Epithelial cell of proximal tubule (primary cell): ENCODE measurements at places on chromosomes 4 and X.

GRCh38 chrX:48754238-48754637 is 7.3 kb upstream of the GLOD5 start:
- no peak for DNase-seq

DNA sequence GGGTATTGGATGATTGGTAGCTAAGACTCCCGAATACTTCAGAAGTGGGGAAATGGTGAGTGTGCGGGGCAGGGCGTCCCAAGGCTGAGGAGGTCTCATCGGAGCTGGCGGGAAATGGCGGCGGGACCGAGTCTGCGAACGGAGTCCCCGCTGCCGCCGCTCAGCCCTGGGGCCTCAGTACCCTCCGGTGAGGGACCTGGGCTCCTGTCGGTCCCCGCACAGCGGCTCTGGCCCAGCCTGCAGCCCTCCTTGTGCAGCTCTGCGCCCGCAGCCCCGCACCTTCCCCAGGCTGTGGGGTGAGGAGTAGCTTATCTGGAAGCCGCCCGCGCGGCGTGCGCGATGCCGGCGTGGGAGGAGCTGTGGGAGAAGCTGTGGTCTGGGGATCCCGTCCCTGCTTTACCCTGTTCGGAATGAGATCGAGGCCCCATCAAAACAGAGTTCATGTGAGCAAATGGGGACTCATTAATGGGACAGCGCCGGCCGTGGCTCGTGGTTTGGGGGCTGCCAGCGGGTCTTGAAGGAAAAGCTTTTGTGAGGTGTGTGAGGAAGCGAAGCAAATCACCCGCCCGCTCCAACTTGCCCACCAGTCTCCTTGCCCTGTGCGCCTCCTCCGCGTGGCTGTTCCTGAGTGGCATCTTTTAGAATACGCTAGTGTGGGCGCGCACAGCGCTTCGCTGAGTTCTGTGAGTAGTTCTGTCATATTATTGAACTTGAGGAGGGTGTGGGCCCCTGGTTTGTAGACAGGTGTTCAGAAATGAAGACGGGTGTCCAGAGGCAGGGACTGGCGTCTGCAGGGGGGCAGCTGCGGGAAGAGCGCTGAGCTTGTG is 531 bp downstream of the ZNF141 start:
- no peak for DNase-seq

- DNase-seq = no peak
These were observed 98.0 kb downstream of the PTTG2 start for GRCh38 chr4:38058151-38058550.

DNA sequence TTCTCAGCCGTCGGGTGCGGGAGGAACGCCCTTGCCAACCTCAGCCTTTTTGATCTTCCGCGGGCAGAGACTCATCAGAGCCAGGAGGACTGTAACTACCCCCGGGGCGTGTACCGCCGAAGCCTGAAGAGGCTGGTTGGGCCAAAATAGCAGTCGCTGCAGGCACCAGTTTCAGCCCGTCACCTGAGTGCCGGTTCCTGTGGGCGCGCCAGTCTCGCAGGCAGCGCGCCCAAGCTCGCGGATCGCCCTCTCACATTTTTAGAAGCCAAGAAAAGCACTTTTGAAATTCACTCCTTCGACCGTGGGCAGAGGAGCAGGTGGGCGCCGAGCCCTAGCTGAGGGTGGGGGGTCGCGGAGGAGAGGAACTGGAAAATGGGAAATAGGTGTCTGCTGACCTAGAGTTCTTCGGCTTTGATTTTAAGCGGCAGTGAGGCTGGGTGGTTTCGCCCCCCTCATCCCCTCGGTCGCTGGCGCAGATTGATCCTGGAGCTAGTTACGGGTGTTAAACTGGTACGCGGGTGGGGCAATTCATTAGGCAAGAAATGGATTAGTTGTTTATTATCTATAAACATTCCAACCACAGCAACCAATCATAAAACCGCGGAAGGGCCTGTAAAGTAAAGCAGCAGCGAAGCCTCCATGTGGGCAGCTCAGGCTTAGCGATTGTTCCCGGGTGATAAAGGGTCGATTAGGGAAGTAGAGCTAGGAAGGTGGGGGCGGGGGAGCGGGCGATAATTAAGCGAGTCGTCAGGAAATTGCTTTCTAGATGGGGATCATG is 69.2 kb downstream of the FBXO8 start:
- no peak for DNase-seq

- DNase-seq = no peak
These were observed 830 bp upstream of the SHROOM2 start for GRCh38 chrX:9785254-9785943.

GRCh38 chr4:30720661-30721184 is 554 bp downstream of the PCDH7 start:
- DNase-seq = no peak

DNA sequence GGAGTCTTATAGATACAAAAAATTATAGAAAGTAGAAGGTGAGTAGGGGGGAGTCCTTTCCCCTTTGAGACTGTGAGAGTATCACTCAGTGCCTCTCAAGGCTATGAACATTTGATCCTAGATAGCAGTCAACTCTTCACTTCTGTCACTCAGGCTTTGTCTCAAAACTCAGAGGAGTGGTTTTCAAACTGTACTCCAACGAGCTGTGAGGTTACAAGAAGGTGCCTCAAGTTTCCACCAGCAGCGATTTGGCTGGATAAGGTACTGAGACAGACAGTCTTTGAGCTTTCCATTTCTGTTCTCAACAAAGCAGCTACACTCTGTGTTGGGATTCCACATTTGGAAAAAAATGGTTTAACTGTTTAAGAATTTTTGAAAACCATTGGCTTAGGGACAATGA is 48.0 kb upstream of the NDST3 start:
- no peak for DNase-seq

DNA sequence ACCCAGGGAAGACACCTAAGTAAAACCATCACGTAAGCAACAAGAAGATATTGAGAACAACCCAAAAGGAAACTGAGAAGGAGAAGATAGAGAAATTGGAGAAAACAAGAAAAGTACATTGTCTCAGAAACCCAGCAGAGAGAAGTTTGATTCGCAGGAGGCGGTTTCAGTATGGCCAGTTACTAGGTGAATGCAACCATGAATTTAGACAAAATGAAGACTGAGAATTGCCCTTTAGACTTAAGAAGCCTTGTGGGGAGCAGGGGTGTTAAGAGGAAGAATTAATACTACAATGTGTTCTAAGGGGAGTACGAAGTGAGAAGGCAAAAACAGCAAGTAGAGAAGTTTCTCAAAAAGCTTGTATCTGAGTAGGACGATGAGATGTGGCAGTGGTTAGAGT is 229.3 kb upstream of the NEIL3 start:
- DNase-seq = no peak

- DNase-seq = peak; percentile 32
These were observed 281.1 kb downstream of the SLC7A11 start for GRCh38 chr4:137961051-137961438.

- no peak for DNase-seq
These were observed 450.3 kb upstream of the PCDH7 start for GRCh38 chr4:30269850-30270249.

DNA sequence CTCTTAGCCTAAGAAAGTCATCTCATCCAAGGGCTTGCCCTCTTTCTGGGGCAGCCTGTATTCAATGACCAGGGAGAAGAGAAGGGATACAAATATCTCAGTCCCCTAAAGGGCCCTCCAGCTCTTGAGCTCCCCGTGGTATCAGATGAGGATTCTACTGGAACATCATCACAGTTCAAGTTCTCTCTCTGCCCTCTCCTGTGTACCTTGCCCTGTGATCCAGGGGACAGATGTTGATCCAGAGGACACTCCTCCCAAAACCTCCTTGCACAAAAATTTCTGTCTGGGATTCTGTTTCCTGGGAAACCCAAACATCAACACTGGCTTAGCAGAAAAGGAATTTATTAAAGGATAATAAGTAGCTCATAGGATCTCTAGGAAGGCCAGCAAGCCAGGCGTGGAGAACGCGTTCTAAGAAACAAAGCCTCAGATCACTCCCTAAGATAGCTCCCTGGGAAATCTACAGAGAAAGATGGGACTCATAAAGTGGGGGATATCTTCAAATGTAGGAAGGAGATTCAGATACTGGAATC is 296.3 kb upstream of the KLF3 start:
- DNase-seq = no peak

DNA sequence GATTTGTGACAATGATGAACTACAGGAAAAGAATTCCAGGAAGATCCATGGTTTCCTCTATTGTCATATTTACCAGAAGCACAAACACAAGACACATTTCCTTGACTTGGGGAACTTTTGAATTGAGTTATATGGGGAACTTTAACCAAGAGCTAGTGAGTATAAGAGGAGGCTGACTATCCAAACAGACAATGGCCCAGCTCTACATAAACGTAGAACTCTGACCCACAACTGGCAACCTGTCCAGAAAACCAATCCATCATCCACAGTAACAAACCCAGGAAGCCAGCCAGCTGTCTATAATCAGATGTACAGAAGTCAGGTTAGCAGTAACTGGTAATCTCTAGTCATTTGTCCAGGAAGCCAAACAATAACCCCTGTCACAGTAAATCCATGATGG is 167.0 kb upstream of the CPEB2 start:
- DNase-seq = no peak

GRCh38 chrX:13373431-13374187 is 53.8 kb upstream of the ATXN3L start:
- no peak for DNase-seq

- no peak for DNase-seq
These were observed 12.3 kb upstream of the INPP4B start for GRCh38 chr4:142858446-142858845.

- DNase-seq = no peak
These were observed 177.1 kb downstream of the SPANXN3 start for GRCh38 chrX:143340190-143340589.

DNA sequence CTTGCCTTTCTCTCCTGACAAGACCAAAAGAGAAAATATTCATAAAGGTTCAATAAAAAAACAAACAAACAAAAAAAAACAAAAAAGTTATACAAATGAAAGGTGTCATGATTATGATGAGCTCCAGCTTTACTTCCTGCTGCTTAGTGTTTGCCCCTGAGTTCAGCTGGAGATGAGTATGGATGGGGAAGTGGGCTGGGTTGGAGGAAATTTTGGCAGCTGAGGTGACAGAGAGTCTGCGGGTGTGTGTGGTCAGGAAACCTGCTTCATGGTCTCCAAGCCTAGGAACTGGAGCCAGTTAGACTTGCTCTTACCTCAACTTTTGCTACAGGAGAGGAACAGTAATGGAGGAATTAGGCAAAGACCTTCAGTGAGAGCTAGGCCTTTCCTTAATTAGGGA is 4.3 kb upstream of the CYSLTR1 start:
- no peak for DNase-seq
